Spinal cord (tissue), 10 donors: ENCODE measurements at places on chromosomes 2 and 18.

DNA sequence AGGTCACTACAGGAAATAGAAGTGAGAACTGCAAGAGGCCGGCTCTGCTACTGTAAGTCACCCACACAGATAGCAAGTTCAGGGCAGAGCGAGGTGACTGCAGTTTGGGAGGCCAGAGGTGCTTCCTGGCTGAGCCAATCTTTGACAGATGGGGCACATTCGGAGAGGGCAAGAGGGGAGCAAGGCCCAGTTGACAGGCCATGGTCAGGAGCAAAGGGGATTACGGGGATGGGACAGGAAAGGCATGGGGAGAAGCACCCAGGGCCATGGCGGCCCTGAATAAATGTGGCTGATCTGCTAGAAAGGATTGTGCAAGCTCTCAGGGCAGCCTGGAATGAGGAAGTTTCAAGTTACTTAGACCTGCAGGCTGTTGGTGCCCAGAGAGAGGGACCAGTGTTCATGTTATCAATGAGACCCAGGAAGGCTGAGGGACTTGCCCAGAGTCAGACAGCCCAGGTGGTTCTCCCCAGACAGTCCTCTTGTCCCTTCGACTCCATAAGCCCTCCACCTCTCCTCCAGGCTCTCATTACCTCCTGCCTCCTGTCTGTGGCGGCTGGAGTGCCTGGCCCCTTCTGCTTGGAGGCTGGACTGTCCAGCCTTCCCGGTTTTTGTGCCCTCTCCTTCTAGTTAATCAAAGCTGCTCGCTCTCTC is 123.3 kb downstream of the CTIF start:
- no peak for DNase-seq

- DNase-seq, result peak; percentile 41
Measured at GRCh38 chr2:198116756-198117155, 312.4 kb downstream of the PLCL1 start.

- DNase-seq, result peak; percentile 85
Measured at GRCh38 chr2:8583400-8584173, 98.3 kb upstream of the ID2 start.

DNA sequence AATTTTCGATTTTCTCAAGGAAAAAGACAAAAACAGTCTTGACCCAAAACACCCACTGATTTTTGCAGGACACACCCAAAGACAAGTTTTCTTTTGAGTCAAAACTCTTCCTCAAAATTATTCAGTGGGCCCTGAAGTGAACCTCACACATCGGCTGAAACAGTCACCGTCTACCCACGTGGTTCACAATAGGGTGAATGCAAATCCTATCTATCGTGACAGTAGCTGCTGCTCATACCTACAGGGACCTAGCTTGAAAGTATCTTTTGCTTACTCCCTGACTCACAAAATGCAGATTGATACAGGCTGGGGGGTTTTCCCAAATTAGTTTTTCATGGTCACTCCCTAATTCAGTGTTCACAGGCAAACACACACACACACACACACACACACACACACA is 10.7 kb upstream of the CD226 start:
- no peak for DNase-seq

GRCh38 chr18:37364237-37364636 is 201.4 kb downstream of the CELF4 start:
- no peak for DNase-seq

GRCh38 chr2:196500686-196501431 is 138.7 kb upstream of the CCDC150 start:
- DNase-seq, result no peak

- peak; percentile 58 for DNase-seq
Measured at GRCh38 chr18:35478520-35479435, 19.0 kb downstream of the INO80C start.

DNA sequence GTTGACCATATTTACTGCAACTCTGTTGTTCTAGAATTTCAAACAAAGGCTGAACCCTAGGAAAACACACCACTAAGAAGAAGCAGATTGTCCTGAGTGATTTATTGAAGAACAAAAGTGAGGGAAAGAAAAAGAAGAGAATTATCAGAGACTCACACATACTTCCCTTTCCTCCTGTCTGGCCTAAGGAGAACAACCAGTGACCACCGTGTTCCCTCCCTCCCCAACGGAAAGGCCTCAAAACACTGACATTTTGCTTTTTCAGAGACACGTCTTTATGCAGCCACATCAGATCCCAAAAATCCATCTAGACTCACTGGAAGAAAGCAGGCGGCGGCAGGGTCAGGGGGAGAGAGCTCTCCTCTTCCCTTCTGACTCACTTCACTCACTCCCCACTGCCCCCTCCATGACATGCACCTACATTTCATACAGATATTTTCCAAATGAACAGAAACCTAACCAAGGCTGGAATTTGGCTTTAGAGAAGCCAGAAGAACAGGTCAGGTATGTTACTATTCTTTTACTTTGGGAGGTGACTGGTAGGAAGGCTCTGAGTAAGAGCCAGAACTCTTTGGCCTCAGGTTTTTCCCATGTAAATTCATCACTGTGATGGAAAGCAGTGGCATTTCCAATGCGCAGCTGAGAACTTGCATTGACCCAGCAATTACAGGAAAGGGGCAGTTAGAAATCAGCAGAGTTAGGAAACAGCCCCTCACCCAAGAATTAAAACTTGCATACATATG is 169.9 kb downstream of the BCL11A start:
- DNase-seq, result no peak

GRCh38 chr2:130743278-130743677 is 12.1 kb upstream of the AMER3 start:
- no peak for DNase-seq

DNA sequence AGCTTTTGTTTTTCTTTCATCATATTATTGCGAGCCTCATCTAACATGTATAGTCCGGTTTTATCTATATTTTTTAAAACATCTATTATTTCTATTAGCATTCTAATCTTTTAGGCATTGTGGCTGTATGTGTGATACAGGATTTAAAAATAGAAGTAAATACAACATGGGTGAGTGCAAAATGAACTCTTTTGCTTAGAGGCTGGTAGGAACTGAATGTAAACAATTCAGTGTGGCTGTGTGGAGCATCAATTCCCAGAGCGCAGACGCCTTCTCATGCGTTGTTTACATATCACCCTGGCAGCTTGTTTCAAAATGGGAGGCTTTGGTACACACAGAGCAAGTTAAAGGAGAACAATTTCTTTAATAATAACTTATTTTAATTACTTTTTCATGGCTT is 836 bp downstream of the DTNA start:
- DNase-seq, result no peak

DNA sequence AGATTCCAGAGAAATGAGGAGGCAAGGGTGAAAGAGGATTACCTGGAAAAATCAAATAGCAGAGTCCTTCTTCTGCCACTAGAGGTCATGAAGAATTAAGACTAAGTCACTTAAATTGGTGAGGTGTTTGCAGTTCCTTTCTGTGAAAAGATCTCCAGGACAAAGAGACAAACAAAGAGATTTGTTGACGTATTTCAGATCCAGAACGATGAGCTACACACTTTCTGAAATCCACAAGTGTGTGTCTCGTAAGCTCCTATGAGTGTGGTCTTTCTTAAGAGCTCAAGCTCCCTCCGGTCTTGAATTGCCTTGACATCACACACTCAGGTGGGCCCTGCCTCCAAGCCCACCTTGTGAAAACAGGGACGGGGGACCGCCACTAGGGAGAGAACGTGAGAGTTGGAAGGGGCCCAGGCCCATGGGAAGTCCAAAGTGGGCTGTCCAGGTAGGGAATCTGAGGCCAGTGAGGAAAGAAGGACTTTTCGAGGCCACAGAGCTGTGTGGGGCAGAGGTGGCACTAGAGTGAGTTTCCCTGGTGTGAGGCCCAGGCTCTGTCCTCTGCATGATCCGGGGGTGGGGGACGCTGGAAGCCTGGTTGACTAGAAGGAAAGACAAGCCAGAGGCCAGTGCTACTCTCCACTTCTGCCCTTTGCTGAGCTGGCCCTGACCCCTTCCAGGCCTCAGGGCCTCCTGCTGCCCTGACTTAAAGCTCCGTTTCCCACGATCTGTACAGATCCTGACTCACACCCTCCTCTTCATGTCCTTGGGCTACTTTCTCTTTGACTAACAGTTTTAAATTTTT is 168.1 kb upstream of the NCK2 start:
- peak; percentile 26 for DNase-seq

- DNase-seq, result peak; percentile 14
Measured at GRCh38 chr18:46555213-46555612, 101.8 kb downstream of the LOXHD1 start.

DNA sequence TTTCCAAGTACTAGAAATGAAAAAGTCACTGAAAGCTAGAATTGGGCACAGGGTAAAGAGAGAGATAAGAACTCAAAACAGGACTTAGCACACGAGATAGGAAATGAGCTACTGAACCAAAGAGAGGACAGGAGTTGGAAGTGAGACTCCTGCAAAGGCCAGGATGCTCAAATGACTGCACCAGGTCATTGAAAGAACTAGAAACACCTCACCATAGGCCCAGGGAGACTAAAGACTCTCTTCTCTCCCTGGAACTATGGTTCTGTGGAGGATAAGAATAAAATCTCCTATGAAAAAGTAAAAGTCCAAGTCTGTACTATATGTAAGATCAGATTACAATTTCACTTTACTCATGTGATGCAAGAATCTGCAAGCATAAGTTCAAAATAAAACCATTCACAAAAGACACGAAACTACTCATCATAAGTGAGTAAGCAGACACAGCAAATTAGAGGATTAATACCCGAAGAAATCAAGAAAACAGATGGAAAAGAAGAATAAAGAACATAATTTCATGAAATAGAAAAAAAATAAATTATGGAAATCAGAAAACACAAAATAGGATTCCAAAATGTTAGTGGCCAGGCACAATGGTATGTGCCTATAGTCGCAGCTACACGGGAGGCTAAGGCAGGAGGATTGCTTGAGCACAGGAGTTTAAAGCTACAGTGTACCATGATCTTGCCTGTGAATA is 6.5 kb downstream of the NBAS start:
- DNase-seq, result no peak

DNA sequence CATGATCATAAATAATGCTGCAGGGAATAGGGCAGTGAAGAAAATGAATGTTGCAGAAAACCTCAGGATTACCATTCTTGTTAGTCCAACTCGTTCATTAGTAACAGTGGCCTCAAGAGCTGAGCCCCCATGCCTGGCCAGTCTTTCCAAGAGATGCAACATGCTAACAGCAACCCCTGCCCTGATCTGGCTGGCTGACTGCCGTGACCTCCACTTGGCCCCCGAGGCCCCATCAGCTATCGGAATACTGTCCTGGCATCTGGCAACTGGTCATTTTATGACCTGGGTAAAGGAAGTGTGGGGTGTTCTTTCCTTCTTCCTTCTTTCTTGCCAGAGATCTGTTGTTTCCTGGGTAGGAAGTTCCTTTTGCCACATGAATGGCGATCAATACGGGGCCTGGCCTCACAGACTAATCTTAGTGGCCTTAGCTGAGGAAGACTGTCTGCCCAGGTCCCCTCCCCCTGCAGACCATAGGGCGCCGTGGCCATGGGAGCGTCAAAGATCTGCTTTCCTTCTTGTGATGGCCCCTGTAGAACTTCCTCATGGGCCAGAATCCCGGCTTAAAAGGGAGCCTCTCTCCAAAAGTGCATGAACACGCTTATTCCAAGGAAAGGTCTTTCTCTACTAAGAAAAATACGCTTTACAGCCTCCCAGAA is 10.6 kb upstream of the TRABD2A start:
- DNase-seq, result no peak

- DNase-seq, result no peak
Measured at GRCh38 chr18:59021500-59021899, 118.2 kb upstream of the SEC11C start.
